ENCODE measurements at places on chromosomes 12 and 14.

- no peak for DNase-seq
Observed at GRCh38 chr12:9240776-9241175, 32.6 kb upstream of the PZP start.

- no peak for DNase-seq
Observed at GRCh38 chr14:76767681-76768656, 6.7 kb downstream of the VASH1 start.

- no peak for DNase-seq
Observed at GRCh38 chr12:95116773-95117172, 43.4 kb upstream of the NR2C1 start.

GRCh38 chr14:102097441-102098135 lies 10.7 kb upstream of the HSP90AA1 start:
- DNase-seq = no peak

DNA sequence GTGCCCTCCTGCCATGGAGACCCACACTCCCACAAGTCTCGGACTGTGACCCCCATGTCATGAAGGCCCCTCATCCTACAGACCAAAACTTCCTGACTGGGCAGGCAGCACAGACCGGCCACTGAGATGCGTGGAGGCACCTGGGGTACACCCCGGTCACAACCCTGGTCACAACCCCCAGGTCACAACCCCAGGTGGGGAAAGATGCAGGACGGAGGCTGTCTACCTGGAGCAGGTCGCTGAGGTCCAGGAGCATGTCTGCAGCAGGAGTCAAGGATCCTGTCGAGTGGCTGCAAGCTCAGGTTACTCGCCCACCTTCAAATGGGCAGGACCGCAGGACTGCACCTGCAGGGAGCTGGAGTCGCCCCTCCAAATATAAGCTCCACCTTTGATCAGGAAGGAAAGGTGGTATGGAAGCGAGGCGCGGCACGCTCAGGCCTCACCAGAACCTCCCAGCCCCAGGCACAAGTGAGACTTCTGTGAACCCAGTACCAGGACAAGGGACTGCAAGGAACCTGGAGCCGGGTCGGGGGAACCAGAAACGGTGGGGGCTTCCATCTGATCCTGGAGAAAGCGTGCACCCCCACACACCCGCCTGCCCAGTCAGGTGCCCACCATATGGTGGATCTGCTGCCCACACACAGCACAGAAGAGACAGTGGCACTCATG lies 8.1 kb downstream of the BTBD6 start:
- DNase-seq = no peak

DNA sequence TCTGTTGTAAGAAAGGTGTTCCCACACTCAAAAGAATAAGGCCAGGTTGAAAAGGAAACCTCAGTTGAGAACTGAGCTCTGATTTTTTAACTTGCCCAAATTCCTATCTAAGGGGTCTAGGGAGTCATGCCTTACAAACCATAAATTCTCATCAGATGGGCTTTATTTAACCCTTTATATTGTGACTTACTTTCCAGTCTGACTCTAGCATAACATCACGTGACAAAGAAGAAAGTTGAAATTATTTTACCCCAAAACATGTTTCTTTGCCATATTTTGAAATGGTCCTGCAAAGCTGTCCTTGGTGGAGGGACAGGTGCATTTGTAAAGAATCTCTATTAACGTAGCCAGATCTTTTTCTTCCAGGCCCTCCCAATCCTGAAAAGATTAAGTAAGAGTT lies 411.7 kb downstream of the GALC start:
- DNase-seq = no peak

GRCh38 chr12:1131811-1132224 lies 140.8 kb downstream of the ERC1 start:
- no peak for DNase-seq

DNA sequence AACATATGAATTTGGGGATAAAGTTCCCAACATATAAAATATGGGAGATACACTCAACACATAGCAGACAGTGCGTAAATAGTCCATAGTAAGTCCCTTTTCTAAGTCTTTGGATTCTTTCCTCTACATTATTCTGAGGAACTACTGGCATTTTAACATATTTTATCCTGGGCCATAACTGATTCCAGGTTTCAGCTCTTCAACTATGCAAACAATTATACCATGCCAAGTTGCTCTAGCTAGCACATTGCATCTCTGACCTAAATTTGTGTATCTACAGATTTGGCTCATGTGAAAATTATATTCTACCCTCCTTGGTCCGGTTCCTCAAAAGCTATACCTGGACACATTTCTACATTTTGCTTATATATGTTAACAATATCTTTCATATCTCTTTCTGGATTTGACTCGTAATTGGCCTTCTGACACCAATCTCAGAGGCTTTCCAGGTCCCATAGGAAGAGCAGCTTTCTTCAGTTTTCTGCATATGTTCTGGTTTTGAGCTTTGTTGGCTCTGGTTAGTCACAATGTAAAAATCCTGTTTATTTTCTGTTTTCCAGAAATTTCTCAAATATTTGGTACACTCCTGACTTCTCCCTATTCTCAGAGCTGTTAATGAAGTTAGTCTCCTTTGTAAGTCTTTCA lies 305.4 kb downstream of the BMP4 start:
- no peak for DNase-seq

- no peak for DNase-seq
Observed at GRCh38 chr12:10457760-10458159, 4.6 kb upstream of the KLRC1 start.

GRCh38 chr12:44873898-44874297 lies 2.2 kb downstream of the NELL2 start:
- no peak for DNase-seq

DNA sequence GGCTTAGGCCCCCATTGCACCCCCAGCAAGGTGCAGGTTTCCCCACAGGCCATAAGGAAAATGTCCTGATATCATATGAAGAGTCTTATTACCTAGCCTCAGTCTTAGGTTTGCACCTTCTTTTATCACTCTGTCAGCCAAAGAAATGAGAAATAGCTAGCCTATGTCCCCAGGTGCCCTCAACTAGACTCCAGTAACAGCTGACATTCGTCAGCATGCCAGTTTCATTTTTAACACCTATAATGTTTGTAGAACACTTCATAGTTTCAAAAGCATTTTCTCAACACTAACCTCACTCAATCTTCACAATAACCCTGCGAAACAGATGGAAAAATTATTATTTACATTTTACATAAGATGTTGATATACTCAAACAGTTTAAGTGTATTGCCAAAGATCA lies 24.0 kb upstream of the OR10P1 start:
- no peak for DNase-seq

GRCh38 chr12:11767029-11767724 lies 117.7 kb downstream of the ETV6 start:
- DNase-seq = no peak

DNA sequence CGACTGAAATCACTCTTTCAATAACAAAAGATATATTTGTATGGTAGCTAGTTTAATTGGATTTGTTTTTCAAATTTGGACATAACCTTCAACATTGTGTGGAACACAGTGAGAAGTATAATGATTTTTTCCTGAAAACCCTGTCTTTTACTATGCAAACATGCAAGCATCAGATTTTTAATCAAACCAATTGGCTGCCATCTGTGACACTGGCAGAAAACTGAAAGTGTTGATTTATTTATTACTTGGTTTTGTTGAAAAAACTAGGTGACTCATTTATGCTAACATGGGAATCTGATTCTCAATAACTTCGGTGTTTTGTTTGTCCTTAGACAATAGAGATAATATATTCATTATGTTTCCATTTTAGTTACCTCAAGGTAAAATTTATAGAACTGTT lies 82.0 kb downstream of the NTS start:
- no peak for DNase-seq

GRCh38 chr14:104892531-104893434 lies 27.7 kb downstream of the CEP170B start:
- no peak for DNase-seq

- DNase-seq = no peak
Observed at GRCh38 chr12:3827301-3828000, 45.7 kb downstream of the PARP11 start.

- DNase-seq = no peak
Observed at GRCh38 chr12:9745199-9745598, 12.3 kb upstream of the CLECL1 start.

DNA sequence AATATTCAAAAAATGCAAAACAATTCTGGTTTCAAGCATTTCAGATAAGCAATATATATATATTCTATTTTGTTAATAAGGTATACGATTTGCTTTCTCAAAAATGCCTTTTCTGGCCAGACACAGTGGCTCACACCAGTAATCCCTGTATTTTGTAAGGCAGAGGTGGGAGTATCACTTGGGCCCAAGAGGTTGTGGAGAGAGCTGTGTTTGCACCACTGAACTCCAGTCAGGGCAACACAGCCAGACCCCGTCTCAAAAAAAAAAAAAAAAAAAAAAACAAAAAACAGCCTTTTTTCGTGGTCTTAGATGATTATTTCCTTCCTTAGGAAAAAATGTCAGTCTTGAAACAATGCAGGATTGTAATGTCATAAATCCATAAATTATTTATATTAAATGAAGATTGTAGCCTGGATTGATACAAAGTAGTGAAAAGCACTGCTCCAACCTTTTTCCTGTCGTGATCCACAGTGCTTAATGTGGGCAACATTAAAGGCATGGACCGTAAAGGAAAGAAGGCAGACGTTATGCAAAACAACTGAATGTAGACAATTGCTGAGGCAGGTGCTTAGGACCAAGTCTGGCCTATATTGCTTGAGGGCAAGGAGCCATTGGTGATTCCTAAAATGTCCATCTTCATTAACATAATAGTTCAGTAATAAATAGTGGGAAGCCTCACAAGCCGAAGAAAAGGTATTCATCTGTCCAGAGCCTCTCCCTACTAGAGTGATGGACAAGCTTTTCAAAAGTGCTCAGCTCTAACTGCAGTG lies 36.8 kb downstream of the RAD52 start:
- no peak for DNase-seq

DNA sequence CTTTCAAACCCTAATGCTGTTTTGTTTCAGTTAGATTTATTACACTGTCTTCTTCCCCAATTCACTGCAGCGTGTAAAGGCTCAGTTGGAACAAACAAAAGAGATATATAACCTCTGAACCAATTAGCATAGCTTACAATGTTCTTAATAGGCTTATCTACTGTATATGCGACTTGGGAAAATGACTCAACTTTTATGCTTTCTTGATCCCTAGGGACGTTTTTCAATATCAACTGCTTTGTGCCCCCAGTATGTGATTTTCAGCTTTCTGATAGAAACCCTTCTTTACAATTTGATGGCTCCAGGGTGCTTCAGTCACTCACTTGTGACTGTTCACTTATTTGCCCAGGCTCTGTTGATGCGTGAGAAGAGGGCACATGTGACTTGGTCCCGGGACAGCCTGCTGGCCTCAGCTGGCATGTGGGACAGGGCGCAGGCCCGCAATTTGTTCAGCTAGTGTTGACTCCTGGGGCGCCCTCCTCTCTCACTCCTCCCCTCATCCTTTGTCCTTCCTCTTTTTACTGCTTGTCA lies 107.1 kb downstream of the TMTC2 start:
- no peak for DNase-seq

- DNase-seq = no peak
Observed at GRCh38 chr12:646442-647384, 16.5 kb downstream of the NINJ2 start.

DNA sequence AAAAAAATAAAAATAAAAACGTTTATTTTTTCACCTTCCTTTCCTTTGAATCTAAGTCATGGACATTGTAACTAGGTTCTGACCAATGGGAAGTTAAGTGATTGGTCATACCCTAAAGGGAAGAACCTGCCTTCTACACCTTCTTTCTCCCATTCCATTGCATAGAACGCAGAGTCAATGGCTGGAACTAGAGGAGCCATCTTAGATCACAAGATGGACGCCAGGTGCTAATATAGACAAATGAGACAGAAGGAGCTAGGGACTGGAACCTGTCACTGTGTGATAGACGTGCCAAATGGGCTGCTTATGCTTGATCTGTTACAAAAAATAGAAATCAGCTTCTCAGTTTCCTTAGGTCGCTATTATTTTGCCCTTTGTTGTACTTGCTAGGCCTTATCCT lies 606.6 kb downstream of the MED13L start:
- no peak for DNase-seq

- no peak for DNase-seq
Observed at GRCh38 chr12:54472494-54473262, 724 bp downstream of the GTSF1 start.

GRCh38 chr12:12539028-12539810 lies 23.4 kb downstream of the DUSP16 start:
- DNase-seq = no peak

DNA sequence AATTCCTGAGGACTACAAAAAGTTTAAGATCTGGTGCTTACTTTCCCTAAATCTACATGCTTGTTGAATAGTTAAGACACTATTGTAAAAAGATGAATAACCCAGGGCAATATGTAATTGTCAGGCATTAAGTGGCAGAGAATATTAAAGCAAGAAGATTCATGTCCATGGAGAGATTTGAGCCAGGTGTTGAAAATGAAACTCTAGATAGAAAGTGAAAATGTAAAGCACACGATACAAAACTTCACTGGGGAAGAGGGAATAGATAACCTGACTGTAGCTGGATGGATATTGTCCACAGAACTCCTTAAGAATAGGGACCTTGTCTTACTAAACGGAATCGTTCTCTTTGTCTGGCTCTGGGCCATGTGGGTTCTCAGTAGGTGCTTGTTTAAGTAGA lies 5.0 kb downstream of the CAND1 start:
- no peak for DNase-seq

All from activated naive CD4-positive, alpha-beta T cell (primary cell).